ENCODE measurements at places on chromosomes 16 and 17.
A peak's percentile ranks its signal among the peaks of the same experiment; 100 is the strongest.

DNA sequence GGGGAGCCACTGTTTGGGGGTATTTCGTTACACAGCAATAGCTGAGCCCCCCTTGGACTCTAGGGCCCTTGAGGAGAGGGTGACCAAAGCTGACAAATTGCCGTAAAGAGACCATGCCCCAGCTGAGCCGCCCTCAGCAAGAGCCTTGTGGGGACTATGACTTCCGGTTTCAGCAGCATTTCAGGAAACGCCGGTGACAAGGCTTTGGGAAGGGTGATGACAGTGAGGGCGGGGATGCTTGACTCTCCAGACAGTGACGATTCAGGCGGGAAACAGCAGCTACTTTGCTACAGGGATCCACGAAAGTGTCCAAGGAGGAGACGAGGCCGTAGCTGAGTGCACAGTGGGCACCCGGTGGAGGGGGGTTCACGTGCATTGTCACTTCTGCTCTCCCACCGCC is 360.8 kb downstream of the C16orf95 start:
- DNase-seq: no peak

- DNase-seq: no peak
These were observed 29.2 kb downstream of the NOL11 start for GRCh38 chr17:67746704-67747571.

GRCh38 chr17:52148288-52148968 is 10.1 kb downstream of the CA10 start:
- no peak for DNase-seq

GRCh38 chr17:64506201-64506575 is at the start of gene DDX5:
Gene DDX5, minus strand, starts transcription at chr17:64506289. Its CDS starts 170 bp downstream, at chr17:64506119.
- peak; percentile 95 for DNase-seq

DNA sequence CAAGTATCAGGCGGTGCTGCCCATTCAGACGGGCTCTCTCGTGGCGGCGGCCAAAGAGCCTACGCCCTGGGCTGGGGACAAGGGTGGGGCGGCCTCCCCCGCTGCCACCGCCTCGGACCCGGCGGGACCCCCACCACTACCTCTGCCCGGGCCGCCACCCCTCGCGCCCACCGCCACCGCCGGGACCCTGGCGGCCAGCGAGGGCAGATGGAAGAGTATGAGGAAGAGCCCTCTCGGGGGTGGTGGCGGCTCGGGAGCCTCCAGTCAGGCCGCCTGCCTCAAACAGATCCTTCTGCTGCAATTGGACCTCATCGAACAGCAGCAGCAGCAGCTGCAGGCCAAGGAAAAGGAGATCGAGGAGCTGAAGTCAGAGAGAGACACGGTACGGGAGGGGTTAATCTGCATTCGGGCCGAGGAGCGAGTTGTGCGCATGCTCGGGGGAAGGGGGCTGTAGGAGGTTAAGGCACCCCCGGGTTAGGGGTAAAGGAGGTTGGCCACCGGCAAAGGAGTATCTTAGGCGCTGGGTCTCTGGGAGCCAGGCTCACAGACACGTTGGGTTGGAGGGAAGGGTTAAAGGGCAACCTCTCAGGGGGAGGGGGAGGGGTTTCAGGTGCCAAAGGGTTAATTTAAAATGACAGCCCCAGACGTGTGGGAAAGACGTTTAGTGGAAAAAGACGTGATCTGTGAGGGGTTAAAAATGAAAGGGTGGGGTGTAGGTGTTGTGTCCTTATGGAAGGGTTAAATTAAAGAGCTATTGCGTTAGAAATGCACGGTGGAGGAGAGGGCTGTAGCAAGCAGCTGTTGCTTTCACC is 1.4 kb downstream of the MSL1 start:
- no peak for DNase-seq

- DNase-seq: no peak
These were observed 29.5 kb downstream of the SRL start for GRCh38 chr16:4212211-4212933.

DNA sequence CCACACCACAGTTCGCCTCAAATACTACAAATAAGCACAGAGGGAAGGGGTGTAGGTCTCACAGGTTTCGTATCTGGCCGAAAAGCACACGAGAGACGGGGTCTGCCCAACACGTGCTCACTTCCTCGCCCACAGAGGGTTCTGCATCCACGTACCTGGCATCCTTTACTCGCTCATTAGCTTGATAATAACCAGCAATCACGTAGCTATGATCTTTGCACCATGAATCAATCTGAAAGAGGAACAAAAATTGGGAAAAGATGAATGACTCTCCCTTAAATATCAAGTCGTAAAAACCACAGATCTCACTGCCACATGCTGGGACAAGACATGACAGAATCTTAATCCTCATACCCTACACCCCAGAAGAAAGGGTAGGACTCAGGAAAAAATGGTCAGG is 10.5 kb downstream of the EMC8 start:
- DNase-seq: no peak

- DNase-seq: no peak
These were observed 15.9 kb downstream of the LITAF start for GRCh38 chr16:11570806-11571205.

- DNase-seq: no peak
These were observed 36.6 kb downstream of the EPN2 start for GRCh38 chr17:19273731-19274130.

GRCh38 chr16:80695020-80695419 is 109.4 kb downstream of the CDYL2 start:
- no peak for DNase-seq

DNA sequence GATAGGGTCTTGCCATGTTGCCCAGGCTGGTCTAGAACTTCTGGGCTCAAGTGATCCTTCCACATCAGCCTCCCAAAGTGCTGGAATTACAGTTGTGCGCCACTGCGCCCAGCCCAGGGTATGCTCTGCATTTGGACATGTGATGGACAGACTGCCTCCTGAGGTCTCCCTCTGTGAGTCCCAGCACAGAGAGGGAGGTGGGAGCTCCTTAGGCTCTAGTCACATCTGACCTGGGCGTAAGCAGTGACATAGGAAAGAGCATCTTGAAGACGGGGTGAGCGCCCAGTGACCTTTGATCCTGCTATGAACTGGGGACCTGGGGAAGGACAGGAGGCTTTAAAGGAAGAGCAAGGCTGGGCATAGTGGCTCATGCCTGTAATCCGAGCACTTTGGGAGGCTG is 2.2 kb upstream of the GFAP start:
- DNase-seq: no peak

GRCh38 chr16:51524555-51525373 is 373.7 kb upstream of the SALL1 start:
- no peak for DNase-seq

- DNase-seq: no peak
These were observed 1.8 kb downstream of the TUBB3 start for GRCh38 chr16:89924925-89925307.

DNA sequence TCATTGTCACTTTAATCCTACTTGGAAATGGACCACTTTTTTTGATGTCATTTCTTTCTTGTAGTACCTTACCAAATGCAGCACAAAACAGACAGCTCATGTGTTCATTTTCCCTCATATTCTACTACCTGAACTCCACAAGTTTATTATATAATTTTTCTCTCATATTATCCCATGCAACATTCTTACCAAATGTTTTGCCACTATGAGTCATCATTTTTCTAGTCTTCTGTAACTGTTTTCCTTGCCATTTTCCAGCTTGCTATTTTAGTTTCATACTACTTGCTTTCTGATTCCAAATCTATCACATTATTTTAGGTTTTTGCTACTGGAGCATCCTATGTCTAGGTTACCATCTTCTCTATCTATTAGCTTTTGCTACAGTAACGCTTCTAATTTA is 332.7 kb downstream of the ZFHX3 start:
- DNase-seq: no peak

GRCh38 chr16:70589998-70590471 is 56.3 kb upstream of the IL34 start:
- no peak for DNase-seq

- DNase-seq: no peak
These were observed 90.3 kb downstream of the GOSR1 start for GRCh38 chr17:30567231-30568116.

- no peak for DNase-seq
These were observed 782.9 kb upstream of the SOX9 start for GRCh38 chr17:71337938-71338337.

DNA sequence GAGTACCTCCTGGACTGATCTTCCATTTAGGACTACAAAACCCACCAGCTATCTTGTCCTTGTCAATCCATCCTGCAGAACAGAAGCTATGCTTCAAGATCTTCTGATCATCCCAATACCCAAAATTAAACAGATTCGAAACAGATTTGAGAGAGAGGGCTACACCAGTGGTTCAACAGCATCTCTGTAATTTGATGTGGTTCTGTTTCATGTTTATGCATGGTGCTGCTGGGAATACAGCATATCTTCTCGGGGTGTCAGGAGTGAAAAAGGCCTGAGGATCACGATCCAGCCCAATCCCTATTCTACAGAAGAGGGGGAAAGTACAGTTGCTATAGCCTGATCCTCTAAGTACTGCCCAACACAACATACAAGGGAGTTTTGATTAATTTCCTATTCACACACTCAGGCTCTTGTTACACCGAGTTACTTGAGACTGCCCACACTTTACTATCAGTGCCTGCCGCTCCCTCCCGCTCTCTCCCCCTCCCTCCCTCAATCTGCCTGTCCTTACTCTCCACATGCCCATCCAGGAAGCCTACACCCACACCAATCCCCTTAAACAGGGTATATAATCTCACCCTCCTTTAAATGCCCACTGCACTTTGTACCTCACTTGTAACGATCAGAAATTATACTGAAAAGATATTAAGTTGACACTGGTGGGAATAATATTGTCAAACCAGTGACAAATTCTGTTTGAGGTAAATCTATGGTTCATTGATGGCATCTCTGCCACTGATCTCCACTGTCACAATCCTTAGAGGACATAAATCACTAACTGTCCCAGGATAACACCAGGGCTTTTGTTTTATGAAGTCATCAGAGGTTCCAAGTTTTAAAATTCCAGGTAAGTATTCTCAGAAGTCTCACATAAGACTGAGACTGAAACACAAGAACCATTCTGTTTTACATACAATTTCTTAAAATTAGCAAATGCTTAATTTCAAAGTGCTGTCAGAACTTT is 89.3 kb upstream of the PLEKHM1 start:
- no peak for DNase-seq

DNA sequence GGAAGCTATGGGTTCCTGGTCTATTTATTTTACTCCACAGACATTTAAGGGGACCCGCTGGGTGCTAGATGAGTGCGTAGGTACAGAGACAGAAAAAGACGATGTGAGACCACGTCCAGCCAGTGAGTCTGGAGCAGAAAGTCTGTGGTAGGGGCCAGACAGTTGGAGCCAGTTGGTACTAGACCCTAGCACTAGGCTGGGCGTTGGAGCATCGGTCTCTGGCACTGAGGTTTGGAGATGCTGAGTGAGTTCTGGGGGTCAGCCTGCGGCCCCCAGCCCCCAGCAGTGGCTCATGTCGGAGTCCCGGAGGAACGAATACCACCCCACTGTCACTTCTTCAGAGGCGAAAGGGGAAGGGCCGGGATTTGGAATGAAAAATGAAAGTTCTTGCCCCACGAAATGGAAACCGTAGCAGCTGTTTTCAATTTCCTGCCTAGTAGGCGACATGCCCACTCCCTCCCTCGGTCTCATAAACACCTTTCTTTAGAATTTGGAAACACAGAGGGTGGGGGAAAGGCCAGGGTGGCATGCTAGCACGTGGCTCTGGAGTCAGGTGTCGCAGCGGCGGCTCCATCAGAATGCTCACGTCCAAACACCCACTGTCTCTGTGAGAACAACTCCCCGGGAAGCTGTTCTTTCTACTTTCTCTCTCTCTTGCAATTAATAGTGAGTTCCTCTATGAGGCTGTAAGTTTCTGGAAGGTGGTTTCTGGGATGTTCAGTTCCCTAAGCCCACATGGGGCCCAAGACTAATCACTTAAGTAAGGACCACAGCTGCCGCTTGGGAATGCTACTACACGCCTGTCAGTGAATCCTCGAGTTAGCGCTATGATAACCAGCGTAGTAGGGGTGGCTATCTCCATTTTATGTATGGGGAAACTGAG is 96.8 kb downstream of the IRF8 start:
- no peak for DNase-seq

- no peak for DNase-seq
These were observed 129.5 kb downstream of the ABCC6 start for GRCh38 chr16:16093628-16094332.

GRCh38 chr17:40063187-40063771 is 514 bp downstream of the THRA start:
- DNase-seq: no peak

DNA sequence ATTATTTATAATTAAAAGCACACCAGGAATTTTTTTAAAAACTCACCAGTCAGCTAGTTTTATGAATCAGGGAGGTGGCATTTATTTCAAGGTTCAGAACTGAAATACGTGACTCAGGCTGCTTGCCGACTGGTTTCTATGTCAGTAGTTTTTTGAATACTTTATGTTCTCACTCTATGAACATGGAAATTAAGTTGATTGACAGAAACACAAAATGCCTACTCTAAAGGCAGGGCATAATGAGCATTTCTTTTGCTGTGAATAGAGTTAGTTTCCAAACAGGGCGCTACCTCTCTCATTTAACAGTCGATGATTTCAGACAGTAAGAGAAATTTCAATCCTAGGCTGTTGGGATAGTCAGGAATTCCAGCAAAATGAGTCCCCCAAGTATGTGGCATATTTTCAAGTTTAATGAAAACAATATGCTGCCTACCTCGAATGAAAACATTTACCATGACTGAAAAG is 6.7 kb downstream of the HS3ST3B1 start:
- DNase-seq: no peak

GRCh38 chr17:41413982-41414381 is 10.4 kb downstream of the KRT37 start:
- DNase-seq: no peak

GRCh38 chr17:50538549-50539410 is 6.2 kb downstream of the EPN3 start:
- DNase-seq: no peak

DNA sequence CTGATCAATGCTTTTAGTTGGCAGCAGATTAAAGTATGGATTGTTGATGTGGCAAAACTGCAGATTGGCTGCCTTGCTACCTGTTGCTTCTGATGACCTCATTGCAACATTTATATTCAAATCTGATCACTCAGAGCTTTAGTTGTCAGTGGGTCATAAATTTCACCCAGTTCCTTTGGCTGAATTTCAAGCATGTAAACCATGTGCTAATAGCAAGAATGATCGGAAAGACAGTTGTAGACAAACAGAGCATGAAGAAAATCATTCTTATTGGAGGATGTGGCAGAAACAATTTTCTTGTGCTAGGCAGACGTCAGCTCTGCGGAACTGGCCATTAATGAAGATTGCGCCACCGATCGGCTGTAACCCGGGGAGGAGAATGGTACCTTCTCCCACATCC is 346.6 kb upstream of the EEF2KMT start:
- no peak for DNase-seq

GRCh38 chr16:46848768-46849764 is 18.1 kb upstream of the C16orf87 start:
- no peak for DNase-seq

Data from stimulated activated CD8-positive, alpha-beta memory T cell treated with anti-CD3 and anti-CD28 coated beads, Interleukin-7, amount 100 ng/mL, for 1 hour (primary cell).